Right atrium auricular region (tissue), 2 donors: ENCODE measurements at places on chromosomes 3 and 15. TPM values are rescaled to one million over a fixed set of nuclear protein-coding genes. Genes with fewer than 3 reads are reported as not detected.
A peak's percentile ranks its signal among the peaks of the same experiment; 100 is the strongest.

DNA sequence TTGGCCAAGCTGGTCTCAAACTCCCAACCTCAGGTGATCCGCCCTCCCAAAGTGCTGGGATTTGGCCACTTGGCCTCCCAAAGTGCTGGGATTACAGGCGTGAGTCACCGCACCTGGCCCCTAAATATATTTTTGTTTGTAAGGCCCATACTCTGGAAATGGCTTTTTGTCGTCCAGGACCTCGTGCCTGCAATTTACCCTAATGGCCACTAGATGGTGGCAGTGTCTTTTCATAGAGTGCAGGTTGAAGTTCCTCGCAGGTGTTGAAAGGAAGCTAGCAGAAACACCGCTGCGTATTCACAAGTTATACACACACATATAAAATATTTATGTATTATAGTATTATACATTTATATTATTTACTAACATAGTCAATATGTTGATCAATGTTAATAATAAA is 97.2 kb downstream of the LRTM1 start:
- no peaks in the 10 kb centered on the region for H3K4me1 ChIP-seq
- H3K27ac ChIP-seq = no peak overlapping the region
- H3K4me3 ChIP-seq = no peak overlapping the region
- no peaks in the 10 kb centered on the region for H3K27me3 ChIP-seq
- no peaks in the 10 kb centered on the region for H3K36me3 ChIP-seq

DNA sequence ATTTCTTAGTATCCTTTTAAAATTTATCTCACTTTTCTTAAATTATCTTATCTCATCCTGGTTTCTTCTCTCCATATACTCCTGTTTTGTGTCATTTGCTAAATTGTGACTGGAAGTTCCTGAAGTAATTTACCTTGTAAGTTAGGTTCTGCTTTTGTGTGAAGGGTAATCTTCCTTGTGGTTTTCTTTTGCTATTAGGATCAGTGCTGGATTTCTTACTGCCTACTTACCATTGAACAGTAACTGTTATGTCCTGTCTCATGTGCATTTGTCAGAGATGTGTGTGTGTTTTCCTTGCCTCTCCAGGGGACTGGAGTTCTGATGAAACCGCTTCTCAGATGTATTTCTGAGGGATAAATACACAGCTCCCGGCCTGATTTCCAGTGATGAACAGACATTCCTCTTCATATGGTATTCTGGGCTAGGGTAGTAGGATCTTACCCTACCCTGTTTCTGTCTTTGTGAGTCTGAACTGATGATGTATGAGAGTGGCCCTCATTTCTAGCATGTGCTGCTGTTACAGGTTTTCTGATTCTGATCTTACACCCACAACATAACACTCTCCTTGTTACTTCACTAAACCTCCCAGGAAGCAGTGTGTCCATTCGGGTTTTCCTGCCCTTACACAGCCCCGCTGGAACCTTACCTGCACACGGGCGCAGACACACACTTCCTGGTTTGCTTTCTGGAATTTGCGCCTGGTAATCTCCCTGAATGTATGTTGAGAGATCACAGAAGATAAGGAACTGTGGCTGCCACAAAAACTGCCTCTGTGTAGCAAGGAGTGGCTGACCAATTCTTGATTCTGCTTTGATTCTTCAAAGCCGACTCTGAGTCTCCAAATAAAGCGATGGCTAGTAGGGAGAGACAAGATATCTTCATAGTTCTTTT is 14.7 kb downstream of the PAK2 start:
- no peak overlapping the region for H3K4me3 ChIP-seq
- no peak for DNase-seq
- no peaks in the 10 kb centered on the region for H3K4me1 ChIP-seq
- H3K27me3 ChIP-seq = no peaks in the 10 kb centered on the region
- no peak overlapping the region for H3K27ac ChIP-seq
- H3K36me3 ChIP-seq = peaks cover 6% of the 10 kb centered on the region

- no peak for DNase-seq
- H3K27ac ChIP-seq = no peak overlapping the region
- H3K27me3 ChIP-seq = no peaks in the 10 kb centered on the region
- H3K36me3 ChIP-seq = no peaks in the 10 kb centered on the region
These were observed 161.4 kb downstream of the ROBO1 start for GRCh38 chr3:79606414-79606813.

DNA sequence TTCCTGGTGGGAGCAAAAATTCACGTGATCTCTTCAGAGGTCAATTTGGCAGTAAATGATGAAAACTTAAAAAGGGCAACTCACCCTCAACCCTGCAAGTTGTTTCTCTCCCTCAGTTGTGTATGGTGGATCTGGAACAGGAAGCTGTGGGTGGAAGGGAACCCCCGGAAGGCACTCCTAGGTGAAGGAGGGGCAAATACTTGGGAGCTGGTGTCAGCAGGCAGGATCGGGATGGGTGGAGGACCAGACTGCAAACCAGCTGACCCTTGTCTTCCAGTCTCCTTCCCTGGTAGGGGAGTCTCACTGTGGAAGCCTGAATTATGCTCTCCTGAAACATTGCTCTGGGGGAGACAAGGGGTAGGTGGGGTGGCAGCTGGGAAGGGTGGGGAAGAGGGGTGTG is 33.5 kb downstream of the PRR23E start:
- H3K27ac ChIP-seq = no peak overlapping the region
- no peaks in the 10 kb centered on the region for H3K36me3 ChIP-seq
- H3K27me3 ChIP-seq = no peaks in the 10 kb centered on the region
- H3K4me3 ChIP-seq = no peak overlapping the region
- no peaks in the 10 kb centered on the region for H3K4me1 ChIP-seq

- H3K4me3 ChIP-seq = peak overlapping the region; percentile 73
- H3K36me3 ChIP-seq = peaks cover 9% of the 10 kb centered on the region
- peak overlapping the region; percentile 99 for H3K27ac ChIP-seq
- DNase-seq = peak; percentile 67
- peaks cover 33% of the 10 kb centered on the region for H3K4me1 ChIP-seq
These were observed 993 bp upstream of the SIAH2 start for GRCh38 chr3:150763841-150764483.

- no peak overlapping the region for H3K4me3 ChIP-seq
- no peak overlapping the region for H3K27ac ChIP-seq
- H3K36me3 ChIP-seq = no peaks in the 10 kb centered on the region
These were observed 31.0 kb downstream of the KLHL6 start for GRCh38 chr3:183524476-183524875.

DNA sequence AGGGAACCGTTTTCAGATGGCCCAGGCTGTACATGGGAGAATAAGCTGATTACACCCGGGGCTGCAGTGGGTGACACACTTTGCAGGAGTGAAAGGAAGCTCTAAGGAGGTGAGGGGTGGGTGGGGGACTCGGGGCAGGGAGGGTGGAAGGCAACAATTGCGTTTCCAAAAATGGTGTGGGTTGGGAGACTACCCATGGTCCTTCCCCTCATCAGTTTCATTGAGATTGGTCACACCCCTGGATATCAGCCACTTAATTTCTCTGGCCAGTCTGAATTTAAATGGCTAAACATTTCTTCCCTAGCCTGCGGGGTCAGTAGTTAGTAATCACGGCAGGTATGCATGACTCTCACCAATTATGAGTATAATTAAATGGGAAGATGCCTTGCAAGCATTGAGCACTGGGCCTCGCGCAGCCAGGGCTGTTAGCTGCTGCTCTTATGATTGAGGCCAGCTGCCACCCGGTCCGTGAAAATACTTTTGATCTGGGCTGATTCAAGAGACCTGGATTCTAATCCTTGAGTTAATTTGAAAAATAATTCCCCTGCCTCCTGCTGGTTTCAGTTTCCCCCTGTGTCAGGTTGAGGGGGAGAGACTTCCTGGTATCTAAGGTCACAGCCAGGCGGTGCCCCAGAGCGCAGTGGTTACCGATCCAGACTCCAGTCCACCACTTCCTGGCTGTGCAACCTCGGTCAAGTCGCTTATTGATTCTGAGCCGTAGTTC is 23.3 kb downstream of the SLC6A6 start:
- no peak for DNase-seq
- H3K4me1 ChIP-seq = peaks cover 70% of the 10 kb centered on the region
- H3K27ac ChIP-seq = no peak overlapping the region
- H3K36me3 ChIP-seq = no peaks in the 10 kb centered on the region
- H3K4me3 ChIP-seq = no peak overlapping the region

DNA sequence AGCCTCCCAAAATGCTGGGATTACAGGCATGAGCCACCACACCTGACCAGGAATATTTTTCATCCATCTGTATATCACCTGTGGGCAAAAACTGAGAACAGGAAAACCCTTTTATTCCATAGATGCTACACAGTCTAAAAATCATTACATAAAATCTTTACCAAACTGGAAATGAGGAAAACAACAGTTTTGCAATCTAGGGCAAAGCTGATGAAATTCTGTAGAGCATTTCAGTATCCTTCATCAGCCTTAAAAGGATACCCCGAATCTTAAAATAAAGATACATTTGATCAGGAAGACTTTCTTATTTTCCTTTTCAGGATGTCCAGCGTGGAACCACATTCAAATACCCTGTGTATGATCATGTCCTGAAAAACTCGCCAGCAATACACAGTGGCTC is 7.1 kb downstream of the SIAH2 start:
- H3K27me3 ChIP-seq = no peaks in the 10 kb centered on the region
- H3K36me3 ChIP-seq = peaks cover 9% of the 10 kb centered on the region
- DNase-seq = no peak
- peaks cover 55% of the 10 kb centered on the region for H3K4me1 ChIP-seq

- H3K36me3 ChIP-seq = no peaks in the 10 kb centered on the region
- no peaks in the 10 kb centered on the region for H3K4me1 ChIP-seq
- H3K27me3 ChIP-seq = no peaks in the 10 kb centered on the region
- no peak overlapping the region for H3K27ac ChIP-seq
- DNase-seq = no peak
These were observed 144.8 kb downstream of the PDCD6IP start for GRCh38 chr3:33943277-33943676.

- H3K27me3 ChIP-seq = no peaks in the 10 kb centered on the region
- no peaks in the 10 kb centered on the region for H3K4me1 ChIP-seq
- no peaks in the 10 kb centered on the region for H3K36me3 ChIP-seq
These were observed 535.6 kb upstream of the AGTR1 start for GRCh38 chr3:148162132-148162531.

DNA sequence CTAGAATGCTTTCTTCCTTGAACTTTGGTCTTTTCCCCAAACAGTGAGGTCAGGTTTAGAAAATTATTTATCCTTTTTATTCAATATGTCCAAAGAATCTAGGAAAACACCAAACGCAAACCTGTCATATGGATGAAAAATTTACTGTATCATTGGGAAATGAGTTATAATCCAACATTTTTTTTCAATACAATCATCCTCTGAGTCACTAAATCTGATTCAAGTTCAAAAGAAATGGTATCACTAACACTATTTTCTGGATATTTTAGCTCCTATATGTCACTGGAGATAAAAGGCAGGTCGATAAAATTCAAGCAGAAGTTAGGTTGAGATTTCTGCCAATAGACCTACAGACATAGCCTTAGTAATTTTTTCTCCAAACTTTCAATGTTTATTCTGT is 591.6 kb upstream of the AGTR1 start:
- no peaks in the 10 kb centered on the region for H3K36me3 ChIP-seq
- no peak for DNase-seq
- no peak overlapping the region for H3K4me3 ChIP-seq
- no peak overlapping the region for H3K27ac ChIP-seq

DNA sequence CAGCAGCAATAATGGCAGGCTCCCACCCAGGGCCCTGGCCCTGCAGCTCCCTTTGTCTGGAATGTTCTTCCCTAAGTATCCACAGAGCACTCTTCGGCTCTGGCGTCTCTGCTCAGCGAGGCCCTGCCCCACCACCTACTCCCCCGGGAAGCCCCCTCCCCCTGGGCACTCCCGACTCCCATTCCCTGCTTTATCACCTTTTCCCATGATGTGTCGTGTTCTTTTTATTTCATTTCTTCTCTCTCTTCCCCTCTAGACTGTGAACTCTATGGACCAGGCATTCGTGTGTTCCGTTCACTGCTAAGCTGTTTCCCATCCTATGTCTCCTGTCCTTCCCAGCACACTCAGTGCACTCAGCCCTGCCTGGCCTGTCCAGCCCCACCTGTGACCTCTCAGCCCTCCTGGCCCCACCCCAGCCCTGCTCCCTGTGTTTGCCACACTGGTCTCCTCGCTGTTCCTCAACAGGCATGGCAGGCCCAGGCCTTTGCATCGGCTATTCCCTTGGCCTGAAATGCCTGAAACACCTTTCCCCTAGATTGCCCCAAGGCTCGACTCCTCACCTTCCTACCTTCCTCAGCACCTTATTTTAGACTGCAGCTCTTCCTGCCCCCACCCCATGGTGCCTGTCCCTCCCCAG is 107.4 kb downstream of the TPRA1 start:
- H3K4me3 ChIP-seq = no peak overlapping the region
- no peaks in the 10 kb centered on the region for H3K27me3 ChIP-seq
- H3K36me3 ChIP-seq = no peaks in the 10 kb centered on the region
- no peaks in the 10 kb centered on the region for H3K4me1 ChIP-seq
- no peak overlapping the region for H3K27ac ChIP-seq

DNA sequence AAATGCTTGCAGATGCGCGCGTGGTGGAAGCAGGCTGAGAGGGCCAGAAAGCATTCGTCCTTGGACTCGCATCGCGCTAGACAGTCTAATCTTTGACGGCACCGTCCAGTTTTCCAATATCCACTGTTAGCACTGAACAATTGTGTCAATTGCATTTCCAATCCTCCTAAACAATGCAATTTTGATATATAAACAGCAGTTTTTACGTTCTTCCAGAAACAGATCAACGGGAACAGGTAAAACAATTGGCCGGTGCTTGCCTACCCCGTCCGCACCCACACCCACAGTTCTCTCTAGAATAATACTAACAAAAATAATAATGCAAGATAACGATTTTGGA is 17.2 kb downstream of the CPN2 start:
- H3K4me3 ChIP-seq = no peak overlapping the region
- no peaks in the 10 kb centered on the region for H3K36me3 ChIP-seq

- H3K4me3 ChIP-seq = no peak overlapping the region
- H3K4me1 ChIP-seq = peaks cover 49% of the 10 kb centered on the region
- no peak for DNase-seq
- H3K27ac ChIP-seq = peak overlapping the region; percentile 24
- H3K36me3 ChIP-seq = peaks cover 13% of the 10 kb centered on the region
These were observed 31.9 kb downstream of the TRAK1 start for GRCh38 chr3:42123012-42123581.

DNA sequence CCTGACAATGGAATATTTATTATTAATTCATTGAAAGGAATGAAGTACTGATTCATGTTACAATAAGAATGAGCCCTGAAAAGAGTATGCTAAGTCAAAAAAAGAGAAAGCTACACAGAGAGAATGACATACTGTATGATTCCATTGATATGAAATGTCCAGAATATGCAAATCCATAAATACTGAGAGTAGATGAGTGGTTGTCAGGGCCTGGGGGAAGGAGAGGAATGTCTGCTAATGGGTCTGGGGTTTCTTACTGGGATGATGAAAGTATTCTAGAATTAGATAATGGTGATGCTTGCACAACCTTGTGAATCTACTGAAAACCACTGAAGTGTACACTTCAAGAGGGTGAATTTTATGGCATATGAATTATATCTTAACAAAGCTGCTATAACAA is 79.9 kb upstream of the HACD2 start:
- H3K4me1 ChIP-seq = peaks cover 48% of the 10 kb centered on the region
- no peaks in the 10 kb centered on the region for H3K36me3 ChIP-seq
- no peaks in the 10 kb centered on the region for H3K27me3 ChIP-seq
- no peak overlapping the region for H3K27ac ChIP-seq

The KLHL40 gene
- total RNA-seq = 0.15 TPM

The DNAH12 gene
- 0.08 TPM for total RNA-seq

The NTRK3 gene
- total RNA-seq = 1.5 TPM

The KIF15 gene
- 0.63 TPM for total RNA-seq

The STRA6 gene
- 0.55 TPM for total RNA-seq

The UBE2E1 gene
- total RNA-seq = 30.8 TPM

The CCDC54 gene
- total RNA-seq = not detected

The ACP3 gene
- 2.5 TPM for total RNA-seq

The BSN gene
- total RNA-seq = 0.63 TPM
